ENCODE measurements at places on chromosomes 5 and 9.

DNA sequence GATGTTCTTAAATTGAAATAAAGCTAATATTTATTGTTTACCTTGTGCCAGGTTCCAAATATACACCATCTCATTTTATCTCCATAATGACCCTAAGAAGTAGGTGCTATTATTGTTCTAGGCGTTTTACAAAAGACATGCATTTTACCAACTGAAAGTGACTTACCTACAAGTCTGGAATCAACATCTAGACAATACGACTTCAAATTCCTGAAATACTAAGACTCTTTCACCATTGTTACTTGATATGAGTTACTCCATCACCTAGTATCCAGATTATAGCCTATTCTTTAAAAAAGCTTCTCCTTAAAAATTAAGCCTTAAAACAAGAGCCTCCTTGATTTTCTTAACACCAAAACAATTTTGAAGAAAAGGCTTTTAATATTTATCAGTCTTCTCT is 13.3 kb downstream of the HACD4 start:
- ATAC-seq, result no peak

DNA sequence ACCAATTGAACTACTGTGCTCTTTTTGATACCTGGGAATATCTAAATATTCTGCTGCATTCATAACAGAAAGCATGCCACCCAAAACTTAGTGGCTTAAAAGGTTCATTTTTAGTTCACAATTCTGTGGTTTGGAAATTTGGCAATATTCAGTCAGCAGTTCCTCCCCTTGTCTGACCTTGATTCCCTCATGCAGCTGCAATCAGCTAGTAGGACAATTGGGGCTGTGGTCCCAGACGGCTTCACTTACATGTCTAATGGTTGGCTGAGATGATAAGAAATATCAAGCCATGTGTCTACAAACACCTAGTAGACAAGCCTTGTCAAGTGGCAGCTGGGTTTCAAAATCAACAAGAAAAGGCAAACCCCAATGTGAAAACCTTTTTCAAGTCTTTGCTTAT is 51.3 kb downstream of the ANXA1 start:
- no peak for ATAC-seq

- ATAC-seq, result peak; percentile 36
Observed at GRCh38 chr9:96345551-96345950, 38.0 kb downstream of the SLC35D2 start.

DNA sequence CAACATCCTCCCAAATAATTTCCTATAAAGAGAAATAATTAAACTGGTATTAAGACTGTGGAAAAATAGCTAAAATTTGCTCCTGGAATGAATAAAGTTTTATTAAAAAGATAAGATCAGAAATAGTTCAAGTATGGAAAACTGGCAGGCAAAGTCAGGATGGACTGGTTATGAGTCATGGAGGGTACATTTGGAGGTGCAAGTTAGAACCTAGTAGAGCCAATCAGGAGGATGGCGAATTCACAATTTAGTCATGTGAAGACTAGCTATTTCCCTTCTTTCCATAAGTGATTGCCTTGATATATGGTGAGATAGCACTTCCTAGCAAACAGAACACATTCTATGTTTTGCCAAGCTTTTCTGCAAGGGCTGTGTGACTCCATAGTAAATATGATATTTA is 1303.5 kb downstream of the EFNA5 start:
- no peak for ATAC-seq

DNA sequence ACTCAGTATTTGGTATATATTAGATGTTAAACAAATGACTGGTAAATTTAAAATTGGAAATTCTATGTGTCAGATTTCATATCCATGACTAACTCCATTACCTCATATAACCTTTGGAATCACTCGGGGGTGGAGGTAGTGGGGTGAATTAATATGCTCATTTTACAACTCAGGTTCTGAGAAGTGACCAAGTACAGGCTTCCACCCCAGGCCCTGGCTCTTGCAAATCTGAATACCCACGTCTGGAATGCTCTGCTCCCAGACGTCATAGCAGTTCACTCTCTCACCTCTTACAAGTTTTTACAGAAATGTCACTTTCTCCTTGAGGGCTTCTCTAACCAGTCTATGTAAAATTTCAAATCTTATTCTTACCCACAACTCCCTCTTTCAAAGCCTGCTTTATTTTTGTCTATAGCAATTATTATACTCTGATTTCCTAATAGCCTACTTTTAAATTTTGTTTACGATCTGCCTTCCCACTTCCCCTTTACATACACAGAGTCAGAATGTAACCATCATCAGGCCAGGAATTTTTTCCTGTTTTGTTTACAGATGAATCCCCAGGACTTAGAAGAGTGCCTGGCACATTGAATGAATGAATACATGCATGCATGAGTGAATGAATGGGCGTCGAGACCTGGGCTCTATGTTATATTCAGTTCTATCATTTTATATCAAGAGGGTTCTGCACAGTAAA is 134.1 kb upstream of the IFNE start:
- no peak for ATAC-seq

DNA sequence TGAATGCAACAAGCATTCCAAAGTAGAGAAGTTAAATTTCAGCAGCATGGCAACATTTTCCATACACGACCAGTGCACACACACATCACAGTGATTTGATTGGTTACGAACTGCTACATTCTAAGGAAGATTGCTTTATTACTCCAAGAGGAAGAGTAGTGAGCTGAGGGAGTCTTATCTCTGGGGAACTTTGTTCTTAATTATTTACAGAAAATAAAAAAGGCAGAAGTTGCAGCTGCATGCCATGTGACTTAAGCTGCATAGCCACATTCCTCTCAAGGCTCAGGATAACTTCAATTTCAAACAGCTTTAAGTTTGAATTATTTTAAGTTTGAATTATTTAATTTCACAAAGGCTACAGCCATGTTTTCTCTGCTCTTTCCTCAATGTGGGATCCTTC is 71.6 kb upstream of the HSPB3 start:
- no peak for ATAC-seq

DNA sequence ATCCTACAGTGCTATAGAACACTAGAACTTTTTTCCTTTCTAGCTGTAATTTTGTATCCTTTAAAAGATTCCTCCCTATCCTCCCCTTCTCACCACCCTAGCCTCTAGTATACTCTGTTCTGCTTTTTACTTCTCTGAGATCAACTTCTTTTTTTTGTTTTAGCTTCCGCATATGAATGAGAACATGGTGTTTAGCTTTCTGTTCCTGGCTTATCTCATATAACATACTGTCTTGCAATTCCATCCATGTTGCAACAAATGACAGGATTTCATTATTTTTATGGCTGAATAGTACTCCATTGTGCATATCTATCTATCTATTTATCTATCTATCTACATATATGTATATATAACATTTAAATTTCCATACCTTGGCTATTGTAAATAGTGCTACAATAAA is 126.0 kb upstream of the MAN2A1 start:
- no peak for ATAC-seq

- no peak for ATAC-seq
Observed at GRCh38 chr5:108196276-108196675, 185.6 kb downstream of the FBXL17 start.

- no peak for ATAC-seq
Observed at GRCh38 chr9:134298000-134298399, 28.3 kb upstream of the RXRA start.

GRCh38 chr9:118992813-118993794 is 376.1 kb downstream of the BRINP1 start:
- ATAC-seq, result peak; percentile 89

DNA sequence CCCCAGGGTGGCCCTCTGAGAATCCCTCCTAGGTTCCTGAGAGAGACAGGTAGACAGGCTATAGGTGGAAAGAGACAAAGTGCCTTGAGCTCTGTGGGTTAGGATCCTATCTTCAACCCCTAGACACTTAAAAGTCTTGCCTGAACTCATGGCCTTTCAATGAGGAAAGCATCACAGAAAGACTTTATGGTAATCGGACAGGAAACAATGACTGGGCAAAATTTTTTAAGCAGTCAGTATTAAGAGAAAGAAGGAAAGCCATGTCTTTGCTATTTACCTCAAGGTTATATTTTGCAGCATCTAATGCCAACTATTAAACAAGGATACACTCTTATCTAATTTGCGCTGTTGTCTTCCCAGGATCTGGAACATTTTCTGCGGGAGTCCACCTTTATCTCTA is 93.2 kb downstream of the PCSK1 start:
- no peak for ATAC-seq

- ATAC-seq, result peak; percentile 49
Observed at GRCh38 chr9:2257248-2257929, 242.2 kb downstream of the SMARCA2 start.

DNA sequence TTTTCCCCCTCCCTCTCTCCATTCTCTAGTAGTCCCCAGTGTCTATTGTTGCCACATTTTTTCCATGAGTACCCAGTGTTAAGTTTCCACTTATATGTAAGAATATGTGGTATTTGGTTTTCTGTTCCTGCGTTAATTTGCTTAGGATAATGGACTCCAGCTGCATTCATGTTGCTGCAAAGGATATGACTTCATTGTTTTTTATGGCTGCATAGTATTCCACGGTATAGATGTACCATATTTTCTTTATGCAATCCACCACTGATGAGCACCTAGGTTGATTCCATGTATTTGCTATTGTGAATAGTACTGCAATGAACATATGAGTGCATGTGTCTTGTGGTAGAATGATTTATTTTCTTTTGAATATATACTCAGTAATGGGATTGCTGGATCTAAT is 77.4 kb upstream of the MEGF10 start:
- ATAC-seq, result no peak

DNA sequence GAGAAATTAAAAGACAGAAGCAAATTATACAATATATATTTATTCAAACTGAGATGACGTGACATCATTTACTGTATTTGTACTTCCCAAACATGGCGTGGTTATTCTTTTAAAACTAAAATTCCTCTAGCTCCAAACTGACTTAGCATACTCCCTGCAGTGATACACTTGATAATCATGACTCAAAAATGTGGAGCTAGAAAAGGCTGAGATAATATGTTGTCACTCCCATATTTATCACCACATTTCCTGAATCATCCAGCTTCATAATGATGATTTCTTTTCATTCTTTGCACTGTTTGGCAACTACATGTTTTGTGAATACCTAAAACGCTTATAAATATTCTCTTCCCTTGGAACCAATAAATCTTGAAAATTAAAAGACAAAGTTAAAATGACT is 341.0 kb downstream of the EBF1 start:
- ATAC-seq, result no peak

- ATAC-seq, result no peak
Observed at GRCh38 chr5:55568654-55569512, 34.1 kb upstream of the PLPP1 start.

- ATAC-seq, result no peak
Observed at GRCh38 chr9:129602598-129603415, 18.1 kb downstream of the C9orf50 start.

DNA sequence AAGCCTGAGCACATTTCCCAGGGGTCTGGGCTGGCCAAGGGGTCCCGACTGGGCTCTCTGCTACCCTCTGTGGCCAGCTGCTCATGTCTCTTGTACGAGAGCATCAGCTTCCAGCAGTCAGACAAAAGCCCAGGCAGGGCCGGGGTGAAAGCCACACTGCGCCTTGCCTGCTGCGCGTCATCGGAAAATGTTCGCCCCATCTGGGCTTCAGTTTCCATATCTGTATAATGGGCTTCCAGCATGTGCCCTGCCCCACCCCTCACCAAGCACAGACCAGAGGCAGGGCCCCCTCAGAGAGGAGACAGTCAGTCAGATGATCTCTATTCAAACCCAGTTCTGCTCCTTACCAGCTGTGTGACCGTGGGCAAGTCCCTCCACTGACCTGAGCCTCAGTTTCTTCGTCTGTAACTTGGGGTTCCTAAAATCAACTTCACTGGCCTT is 8.0 kb upstream of the GRHPR start:
- ATAC-seq, result no peak

GRCh38 chr5:33308586-33308985 is 132.2 kb upstream of the TARS1 start:
- ATAC-seq, result no peak

DNA sequence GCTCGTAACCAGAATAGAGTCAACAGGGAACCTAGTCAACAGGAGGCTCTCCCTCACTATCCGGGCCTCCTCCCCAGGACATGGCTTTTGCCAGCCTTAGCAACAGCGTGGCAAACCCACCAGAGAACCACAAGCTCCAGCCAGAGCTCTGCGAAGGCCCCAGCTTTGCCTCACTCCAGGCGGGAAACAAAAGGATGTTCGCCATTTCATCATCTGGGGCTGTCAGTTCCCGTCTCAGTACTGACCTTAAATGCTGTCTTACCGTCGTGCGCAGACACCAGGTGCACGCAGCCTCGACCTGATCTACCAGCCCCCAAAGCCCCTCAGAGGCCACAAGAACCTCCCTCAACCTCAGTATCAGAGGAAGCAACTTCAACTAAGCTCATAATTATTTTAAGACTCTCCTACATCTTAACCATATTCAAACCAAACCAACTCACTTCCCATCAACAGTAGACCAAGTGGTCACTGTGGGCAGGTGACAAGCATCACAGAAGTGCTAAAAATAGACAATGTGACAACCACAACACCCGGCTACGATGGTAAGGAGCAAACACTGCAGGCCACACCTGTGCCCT is 71.4 kb downstream of the SEMA4D start:
- ATAC-seq, result peak; percentile 13

GRCh38 chr9:110799396-110799795 is 130.8 kb downstream of the MUSK start:
- ATAC-seq, result no peak

Measured in motor neuron (in vitro differentiated cells).